Kidney tubule cell (primary cell): ENCODE measurements at places on chromosomes 5 and 9.

DNA sequence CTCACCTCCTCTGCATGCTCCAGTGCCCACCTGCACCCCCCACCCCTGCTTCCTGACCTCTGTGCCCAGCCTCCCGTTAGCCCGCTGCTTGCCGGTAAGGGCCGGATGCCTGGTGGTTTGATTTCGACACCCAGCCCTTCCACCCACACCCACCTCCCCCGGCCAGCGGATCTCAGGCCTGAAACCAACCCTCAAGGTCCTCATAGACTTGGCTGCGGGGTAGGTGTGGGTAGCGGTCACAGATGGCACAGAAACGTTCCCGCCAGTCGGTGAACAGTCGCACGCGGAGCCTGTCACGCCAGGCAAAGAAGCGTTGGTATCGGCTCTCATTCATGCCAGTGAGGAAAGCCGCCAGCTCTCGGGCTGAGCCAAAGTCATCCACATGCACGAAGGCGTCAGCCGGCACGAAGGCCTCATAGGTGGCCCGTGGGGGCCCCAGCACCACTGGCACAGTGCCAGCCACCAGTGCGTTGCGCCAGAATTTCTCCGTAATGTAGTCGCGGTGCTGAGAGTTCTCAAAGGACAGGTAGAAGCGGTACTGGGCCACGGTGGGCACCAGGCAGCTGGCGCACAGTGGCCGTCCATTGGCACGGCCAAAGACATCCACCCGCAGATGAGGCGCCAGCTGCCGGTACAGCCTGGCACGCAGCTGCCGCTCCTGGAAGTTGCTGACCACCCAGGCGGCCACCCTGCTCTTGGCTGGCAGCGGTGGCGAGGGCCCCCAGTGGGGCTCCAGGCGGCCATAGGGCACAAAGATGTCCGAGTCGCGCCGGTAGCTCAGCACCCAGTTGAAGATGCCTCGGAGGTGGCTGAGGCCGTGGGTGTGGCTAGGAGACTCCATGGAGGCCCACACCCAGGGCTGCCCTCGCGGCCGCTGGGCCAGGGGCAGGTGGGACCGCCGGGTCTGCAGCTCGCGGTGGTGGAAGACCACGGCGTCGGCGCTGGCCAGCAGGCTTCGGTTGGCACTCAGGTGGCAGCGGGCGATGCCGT lies 1.1 kb downstream of the FUT7 start:
- no peak for DNase-seq

DNA sequence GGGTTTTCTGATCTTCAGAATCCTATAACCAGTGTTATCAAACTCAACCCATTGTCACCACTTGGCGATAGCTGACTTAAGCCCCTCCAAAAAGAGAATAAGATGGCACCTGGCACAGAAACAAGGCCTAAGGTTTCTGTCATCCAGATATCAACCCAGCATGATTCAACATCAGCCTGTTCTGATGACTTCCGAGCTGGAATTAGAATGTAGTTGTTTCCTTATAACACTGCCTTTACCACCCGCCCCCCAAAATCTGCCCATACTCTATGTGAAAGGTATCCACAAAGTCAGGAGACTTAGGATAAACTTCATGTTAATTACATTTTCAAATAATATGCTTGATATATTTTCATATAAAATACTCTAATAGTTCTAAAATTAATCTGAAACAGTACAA lies 5.2 kb downstream of the KLF9 start:
- DNase-seq, result no peak

- peak; percentile 35 for DNase-seq
These were observed 1.2 kb downstream of the CARD6 start for GRCh38 chr5:40842351-40842750.

DNA sequence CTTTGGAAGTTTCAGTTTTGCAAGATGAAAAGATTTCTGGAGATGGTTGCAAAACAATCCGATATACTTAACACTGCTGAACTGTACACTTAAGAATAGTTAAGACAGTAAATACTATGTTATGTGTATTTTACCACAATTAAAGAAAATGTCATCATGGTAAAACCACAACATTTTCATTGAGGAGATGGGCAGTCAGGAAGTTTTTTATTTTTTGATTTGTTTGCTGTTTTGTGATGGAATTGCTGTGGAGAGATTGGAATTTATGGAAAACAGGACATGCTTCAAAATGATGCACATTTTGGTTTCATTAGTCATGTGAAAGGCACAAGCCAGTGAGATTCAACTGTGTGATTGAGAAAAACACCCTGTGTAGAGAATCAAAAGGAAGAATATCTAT lies 90.5 kb upstream of the AGXT2 start:
- DNase-seq, result peak; percentile 48

GRCh38 chr5:100889896-100890295 lies 13.2 kb downstream of the ST8SIA4 start:
- no peak for DNase-seq

DNA sequence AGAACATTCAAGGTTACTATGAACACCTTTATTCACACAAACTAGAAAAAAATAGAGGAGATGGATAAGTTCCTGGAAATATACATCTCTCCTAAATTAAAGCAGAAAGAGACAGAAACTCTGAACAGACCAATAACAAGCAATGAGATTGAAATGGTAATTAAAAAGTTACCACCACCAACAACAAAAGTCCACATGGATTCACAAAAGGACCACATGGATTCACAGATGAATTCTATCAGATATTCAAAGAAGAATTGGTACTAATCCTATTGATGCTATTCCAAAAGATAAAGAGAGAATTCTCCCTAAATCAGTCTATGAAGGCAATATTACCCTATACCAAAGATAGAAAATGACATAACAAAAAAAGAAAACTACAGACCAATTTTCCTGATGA lies 518.9 kb downstream of the PRDM9 start:
- DNase-seq, result no peak

DNA sequence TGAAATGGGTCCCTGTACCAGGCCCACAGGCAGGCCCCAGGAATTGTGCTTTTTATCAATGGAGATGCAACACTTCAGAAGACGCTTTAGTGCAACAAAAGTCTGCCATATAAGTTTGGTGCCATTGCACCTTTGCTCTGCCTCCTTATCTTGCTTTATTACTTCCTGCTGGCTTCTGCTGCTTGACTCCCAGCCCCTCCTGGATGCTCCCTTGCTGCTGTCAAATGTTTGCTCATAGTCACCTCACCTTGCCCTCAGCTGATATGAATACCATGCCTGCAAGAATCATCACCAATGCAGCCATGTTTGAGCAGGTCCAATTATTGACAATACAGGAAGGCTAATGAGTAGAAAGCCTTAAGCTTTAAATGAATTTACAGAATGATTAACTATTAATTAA lies 25.4 kb downstream of the MEGF10 start:
- no peak for DNase-seq

- DNase-seq, result no peak
These were observed 20.6 kb upstream of the HAND1 start for GRCh38 chr5:154498591-154498990.

DNA sequence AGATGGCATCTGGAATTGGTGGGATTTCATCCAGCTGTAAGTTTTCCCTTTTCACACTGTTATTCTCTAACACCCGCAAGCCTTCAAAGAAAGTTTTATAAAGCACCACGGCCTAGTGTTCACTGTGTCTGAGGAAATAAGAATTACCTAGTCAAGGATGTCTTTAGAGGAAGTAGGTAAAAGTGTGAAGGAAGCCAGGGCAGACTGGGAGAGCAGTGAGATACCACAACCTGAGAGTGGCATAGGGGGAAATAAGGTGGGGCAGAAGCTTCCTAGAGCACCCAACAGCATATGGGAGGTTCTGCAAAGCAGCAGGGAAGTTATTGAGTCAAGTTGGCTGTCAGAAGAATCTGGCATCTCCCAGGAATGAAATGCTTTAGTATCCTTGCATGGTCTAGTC lies 241.2 kb downstream of the CETN3 start:
- DNase-seq, result no peak

- DNase-seq, result no peak
These were observed 2.2 kb downstream of the BARX1 start for GRCh38 chr9:93952784-93953495.

DNA sequence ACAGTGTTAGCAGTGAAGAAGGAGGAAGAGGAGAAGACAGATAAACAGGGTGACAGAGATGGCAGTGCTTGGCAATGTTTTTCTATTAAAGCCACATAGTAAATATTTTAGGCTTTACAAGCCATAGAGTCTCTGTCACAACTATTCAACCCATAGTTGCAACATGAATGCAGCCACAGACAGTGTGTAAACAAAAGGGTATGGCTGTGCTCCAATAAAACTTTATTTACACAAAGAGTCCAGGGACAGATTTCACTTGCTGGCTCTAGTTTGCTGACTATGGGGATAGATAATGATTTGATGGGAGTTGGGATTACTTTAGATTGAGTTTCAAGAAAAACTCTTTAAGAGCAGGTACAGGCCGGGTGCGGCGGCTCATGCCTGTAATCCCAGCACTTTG lies 224.8 kb upstream of the SEMA6A start:
- no peak for DNase-seq
